SK-N-SH (cell line): ENCODE measurements at places on chromosomes 2 and 18.

- H3K27me3 ChIP-seq: no peaks in the 10 kb centered on the region
- H3K4me1 ChIP-seq: no peaks in the 10 kb centered on the region
- H3K27ac ChIP-seq: no peak overlapping the region
- H3K4me3 ChIP-seq: no peak overlapping the region
Measured at GRCh38 chr2:221388891-221389290, 183.2 kb downstream of the EPHA4 start.

- H3K27ac ChIP-seq: no peak overlapping the region
- no peaks in the 10 kb centered on the region for H3K4me1 ChIP-seq
Measured at GRCh38 chr2:20707601-20708000, 40.7 kb downstream of the GDF7 start.

- H3K4me3 ChIP-seq: no peak overlapping the region
- peaks cover 20% of the 10 kb centered on the region; the same call in 1 of the 2 replicates for H3K4me1 ChIP-seq
- H3K36me3 ChIP-seq: no peaks in the 10 kb centered on the region
- no peak for DNase-seq
- H3K27ac ChIP-seq: no peak overlapping the region
Measured at GRCh38 chr2:40352703-40353099, 99.2 kb downstream of the SLC8A1 start.

DNA sequence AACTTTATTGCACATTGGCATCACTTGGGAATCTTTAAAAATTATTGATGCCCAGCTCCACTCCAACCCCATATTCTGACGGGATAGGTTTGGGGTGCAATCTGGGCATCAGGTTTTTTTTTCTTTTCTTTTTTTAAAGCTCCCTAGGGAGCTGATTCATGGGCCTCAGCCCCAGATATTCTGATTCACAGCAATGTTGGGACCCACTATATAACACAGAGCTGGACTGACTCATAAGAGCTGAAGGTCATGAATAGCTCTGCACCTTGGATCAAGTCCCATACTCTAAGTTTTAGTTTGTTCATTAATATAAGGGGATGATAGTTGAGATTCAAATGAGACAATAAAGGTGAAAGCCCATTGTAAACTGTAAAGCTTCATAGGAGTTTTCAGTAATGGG, 191.1 kb upstream of the REV1 start:
- no peak overlapping the region for H3K4me3 ChIP-seq
- H3K36me3 ChIP-seq: no peaks in the 10 kb centered on the region

DNA sequence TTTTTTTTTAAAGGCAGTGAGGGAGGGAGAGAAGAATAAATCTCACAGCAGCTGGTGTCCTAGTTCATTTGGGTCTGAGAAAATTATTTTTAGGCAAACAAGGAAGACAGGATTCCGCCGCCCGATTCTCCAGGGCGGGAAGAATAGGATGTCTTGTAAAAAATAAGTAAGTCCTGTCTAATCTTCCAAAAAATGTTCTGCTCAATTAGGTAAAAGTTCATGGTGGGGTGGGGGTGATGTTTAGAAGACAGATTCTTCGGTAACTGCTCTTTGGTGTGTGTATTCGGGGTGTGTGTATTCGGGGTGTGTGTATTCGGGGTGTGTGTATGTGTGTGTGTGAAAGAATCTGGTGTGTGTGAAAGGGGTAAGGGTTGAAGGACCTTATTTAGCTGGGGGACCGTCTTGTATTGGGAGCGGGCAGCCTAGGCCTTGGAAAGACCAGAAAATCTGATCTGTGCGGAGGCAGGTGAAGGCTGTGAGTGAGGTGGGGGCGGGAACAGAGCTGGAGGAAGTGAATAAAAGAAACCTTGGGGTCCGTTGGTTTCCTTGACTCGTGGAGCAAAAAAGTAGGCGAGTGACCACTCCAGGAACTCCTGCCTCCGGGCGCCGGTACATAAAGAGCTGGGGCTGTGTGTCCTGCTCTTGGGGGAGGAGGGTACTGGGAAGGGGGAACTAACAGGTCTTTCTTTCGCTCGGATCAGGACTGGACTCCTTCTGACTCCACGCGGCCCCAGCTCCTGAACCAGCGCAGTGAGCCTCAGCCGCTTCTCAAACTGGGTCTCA, 4.4 kb upstream of the PAX3 start:
- no peak overlapping the region for H3K27ac ChIP-seq
- peaks cover 100% of the 10 kb centered on the region for H3K27me3 ChIP-seq
- peaks cover 10% of the 10 kb centered on the region for H3K4me1 ChIP-seq

- no peaks in the 10 kb centered on the region for H3K36me3 ChIP-seq
- no peaks in the 10 kb centered on the region for H3K4me1 ChIP-seq
- no peak overlapping the region for H3K4me3 ChIP-seq
- no peak overlapping the region for H3K27ac ChIP-seq
Measured at GRCh38 chr2:40168546-40168945, 283.3 kb downstream of the SLC8A1 start.

DNA sequence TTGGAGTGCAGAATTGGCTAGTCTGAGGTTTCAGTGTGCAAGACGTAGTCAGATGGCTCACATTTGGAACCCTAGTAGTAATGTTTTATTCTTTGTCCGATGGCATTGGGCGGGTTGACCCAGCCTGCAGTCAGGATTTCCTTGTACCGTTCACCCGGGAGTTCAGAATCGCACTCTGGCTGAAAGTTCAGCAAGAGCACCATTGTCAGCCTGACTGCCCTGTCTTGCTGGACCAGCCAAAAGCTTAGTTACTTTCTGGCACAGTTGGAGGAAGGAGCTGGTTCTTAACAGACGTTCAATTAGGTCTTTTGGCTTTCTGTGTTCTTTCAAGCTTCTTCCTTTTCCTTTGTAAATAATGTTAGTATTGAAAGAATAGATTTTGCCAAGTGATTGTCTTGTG, 18.6 kb downstream of the RMC1 start:
- H3K36me3 ChIP-seq: peaks cover 69% of the 10 kb centered on the region
- DNase-seq: no peak
- H3K4me1 ChIP-seq: no peaks in the 10 kb centered on the region
- no peak overlapping the region for H3K4me3 ChIP-seq
- no peaks in the 10 kb centered on the region for H3K27me3 ChIP-seq

DNA sequence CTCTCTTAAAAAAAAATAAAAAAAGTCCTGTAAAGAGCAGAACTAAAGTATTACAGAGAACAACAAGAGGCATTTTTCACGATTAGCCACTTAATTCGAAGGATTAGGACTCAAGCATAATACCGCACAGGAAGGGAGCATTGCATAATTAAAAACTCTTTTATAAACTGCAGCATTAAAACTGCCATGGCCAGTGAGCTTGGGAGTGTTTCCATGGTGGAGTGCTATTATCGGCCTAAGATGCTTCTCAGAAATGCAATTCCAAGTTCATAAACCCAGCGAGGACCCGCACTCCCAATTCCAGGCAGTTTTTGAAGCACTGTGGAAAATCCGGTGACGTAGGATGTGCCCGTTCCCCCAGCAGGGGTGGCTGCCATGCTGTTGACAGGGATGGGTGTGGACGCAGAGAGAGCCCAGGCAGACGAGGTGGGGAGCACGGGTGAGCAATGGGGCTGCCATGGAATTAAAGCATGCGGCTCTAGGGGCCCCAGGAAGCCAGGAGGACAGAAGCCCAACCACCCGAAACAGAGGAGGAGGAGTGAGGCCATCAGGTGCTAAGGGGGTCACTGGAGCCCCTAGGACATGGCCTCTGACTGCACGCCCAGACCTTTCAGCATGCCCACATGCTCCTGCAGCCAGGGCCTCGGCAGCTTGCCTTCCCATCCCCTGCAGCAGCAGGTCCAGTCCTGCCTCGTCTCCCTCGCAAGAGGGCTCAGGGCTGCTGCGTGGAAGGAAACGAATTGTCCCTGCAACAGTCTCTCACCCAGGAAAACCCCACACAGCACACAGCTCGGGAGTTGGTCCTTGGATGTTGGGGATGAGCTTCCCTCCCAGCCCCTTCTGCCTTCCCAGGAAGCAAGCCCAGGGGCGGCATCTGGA, 233.4 kb downstream of the NDUFA10 start:
- no peak overlapping the region for H3K4me3 ChIP-seq
- no peaks in the 10 kb centered on the region for H3K4me1 ChIP-seq
- H3K27me3 ChIP-seq: no peaks in the 10 kb centered on the region
- DNase-seq: no peak
- no peaks in the 10 kb centered on the region for H3K36me3 ChIP-seq

DNA sequence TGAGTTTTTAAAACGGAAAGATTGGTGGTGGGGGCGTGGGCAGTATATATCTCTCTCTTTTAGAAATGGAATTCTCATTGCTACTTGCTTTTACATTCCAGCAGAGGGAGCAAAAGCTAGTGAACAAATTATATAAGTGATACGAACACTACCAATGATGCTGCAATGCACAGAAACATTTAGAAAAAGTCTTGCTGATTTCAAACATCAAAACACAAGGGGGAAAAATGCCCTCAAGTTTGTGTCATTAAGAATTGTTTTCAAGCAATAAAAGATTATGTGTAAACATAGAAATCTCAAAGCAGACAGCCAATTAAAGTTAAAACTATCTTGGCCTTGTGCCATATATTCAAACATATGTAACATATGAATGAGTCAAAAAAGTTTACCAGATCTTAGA, 296.3 kb upstream of the KCNJ3 start:
- no peaks in the 10 kb centered on the region for H3K4me1 ChIP-seq
- no peaks in the 10 kb centered on the region for H3K27me3 ChIP-seq
- peak; percentile 16 for DNase-seq
- H3K27ac ChIP-seq: no peak overlapping the region

DNA sequence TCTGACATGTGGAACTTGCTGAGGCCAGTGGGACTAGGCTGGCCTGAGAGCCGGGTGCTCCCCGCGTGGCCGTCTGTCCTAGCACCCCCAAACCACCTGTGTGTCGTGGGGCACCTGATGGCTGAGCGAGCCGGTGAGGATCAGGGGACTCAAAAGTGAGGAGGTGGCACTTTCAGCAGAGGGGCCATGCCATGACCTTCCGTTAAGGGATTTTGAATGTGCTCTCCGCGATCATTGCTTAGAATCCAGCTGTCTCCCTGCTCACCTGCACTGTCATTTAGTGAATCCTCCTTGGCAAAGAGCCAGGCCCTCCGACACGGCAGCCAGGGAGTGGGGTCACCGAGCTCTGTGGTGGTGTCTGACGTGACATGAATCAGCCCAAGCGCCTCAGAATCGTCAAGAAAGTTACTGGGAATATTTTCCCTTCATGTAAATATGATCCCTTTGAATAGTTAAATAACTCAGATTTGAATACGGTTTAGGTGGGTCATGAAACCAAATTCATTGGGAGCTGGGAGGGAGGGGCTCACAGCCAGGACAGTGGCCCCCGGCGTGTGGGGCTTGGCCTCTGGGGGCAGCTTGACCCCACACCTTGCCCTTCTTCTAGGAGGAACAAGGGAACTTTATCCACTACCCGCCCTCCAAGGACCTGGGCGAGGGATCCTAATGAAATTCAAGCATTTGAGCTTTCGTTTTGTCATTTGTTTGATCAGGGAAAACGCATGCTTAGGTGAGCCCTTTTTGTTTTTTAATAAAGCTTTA, 9.5 kb downstream of the NFATC1 start:
- H3K4me3 ChIP-seq: no peak overlapping the region; the same call in 1 of the 2 replicates
- H3K36me3 ChIP-seq: no peaks in the 10 kb centered on the region
- H3K4me1 ChIP-seq: no peaks in the 10 kb centered on the region
- DNase-seq: no peak
- no peak overlapping the region for H3K27ac ChIP-seq

GRCh38 chr2:45855374-45855773, 203.9 kb downstream of the PRKCE start:
- no peaks in the 10 kb centered on the region for H3K36me3 ChIP-seq
- no peak for DNase-seq
- no peak overlapping the region for H3K27ac ChIP-seq
- no peaks in the 10 kb centered on the region for H3K27me3 ChIP-seq
- H3K4me1 ChIP-seq: peaks cover 7% of the 10 kb centered on the region; the same call in 1 of the 2 replicates

DNA sequence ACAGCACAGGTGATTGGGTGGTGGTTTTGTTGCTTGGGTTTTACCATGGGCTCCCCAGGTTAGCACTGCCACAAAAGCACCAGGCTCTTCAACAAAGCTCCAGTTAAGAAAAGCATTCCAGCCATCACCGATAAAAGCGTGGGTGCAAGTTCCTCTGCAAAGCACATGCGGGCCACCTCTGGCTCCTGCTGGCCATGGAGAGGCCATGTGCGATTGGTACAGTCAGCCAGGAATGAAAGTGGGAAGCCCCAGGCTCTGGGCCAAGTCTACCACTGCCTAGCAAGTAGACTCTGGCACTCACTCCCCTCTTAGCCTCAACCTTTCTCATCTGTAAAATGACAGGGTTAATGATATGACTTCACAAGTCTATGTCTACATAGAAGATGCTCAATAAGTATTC, 36.0 kb downstream of the BCL11A start:
- H3K4me3 ChIP-seq: no peak overlapping the region
- no peaks in the 10 kb centered on the region for H3K36me3 ChIP-seq
- H3K4me1 ChIP-seq: peaks cover 22% of the 10 kb centered on the region
- no peak for DNase-seq

- no peaks in the 10 kb centered on the region; the same call in 1 of the 2 replicates for H3K4me1 ChIP-seq
- no peak overlapping the region for H3K4me3 ChIP-seq
- DNase-seq: no peak
- no peak overlapping the region for H3K27ac ChIP-seq
Measured at GRCh38 chr18:10114717-10115463, 201.1 kb downstream of the VAPA start.

- H3K4me3 ChIP-seq: no peak overlapping the region
- H3K4me1 ChIP-seq: peaks cover 2% of the 10 kb centered on the region
- no peak overlapping the region for H3K27ac ChIP-seq
- H3K36me3 ChIP-seq: no peaks in the 10 kb centered on the region
Measured at GRCh38 chr2:47218899-47219525, 63.9 kb upstream of the STPG4 start.

DNA sequence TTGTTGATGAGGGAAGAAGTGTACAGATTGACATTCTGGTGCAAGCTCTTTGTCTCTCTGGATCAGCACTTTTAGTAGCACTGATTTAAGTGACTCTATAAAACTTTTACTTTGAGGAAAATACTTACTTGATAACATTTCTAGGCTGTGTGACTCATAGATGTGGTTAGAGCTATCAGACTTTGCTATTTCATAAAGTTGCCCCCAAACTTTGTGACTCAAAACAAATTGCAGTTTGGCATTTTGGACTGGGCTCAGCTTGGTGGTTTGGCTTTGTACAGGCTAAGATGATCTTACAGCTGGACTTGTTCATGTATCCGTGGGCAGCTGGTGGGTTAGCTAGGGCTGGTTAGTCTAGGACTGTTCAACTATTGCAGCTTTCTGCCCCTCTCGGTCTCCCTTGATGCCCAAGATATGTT, 42.1 kb upstream of the GLS start:
- no peaks in the 10 kb centered on the region for H3K27me3 ChIP-seq
- H3K4me3 ChIP-seq: no peak overlapping the region
- no peaks in the 10 kb centered on the region for H3K36me3 ChIP-seq
- H3K27ac ChIP-seq: peak overlapping the region; percentile 93; the same call in 1 of the 2 replicates

DNA sequence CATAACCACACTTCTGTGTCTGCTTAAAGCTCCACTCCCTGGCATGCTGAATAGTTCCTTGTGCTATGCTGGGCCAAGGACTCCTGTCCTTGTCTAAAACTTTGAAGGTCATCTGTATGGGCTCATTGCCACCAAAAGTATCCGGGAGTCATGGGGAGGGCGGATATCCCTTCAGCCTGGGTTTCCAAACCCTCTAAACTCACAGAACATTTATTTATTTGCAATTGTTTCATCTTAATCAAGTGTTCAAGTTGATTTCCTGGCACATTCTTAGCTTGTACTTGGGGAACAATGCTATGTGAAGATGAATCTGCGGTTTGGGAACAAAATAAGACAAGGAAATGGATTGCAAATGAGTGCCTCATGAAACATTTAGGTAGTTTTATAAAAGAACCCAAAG, 1.8 kb downstream of the NOSTRIN start:
- H3K27ac ChIP-seq: no peak overlapping the region
- no peaks in the 10 kb centered on the region for H3K36me3 ChIP-seq
- no peak for DNase-seq

- DNase-seq: peak; percentile 29
- no peaks in the 10 kb centered on the region for H3K4me1 ChIP-seq
- H3K27ac ChIP-seq: no peak overlapping the region
- H3K36me3 ChIP-seq: no peaks in the 10 kb centered on the region
- H3K4me3 ChIP-seq: no peak overlapping the region
- H3K27me3 ChIP-seq: no peaks in the 10 kb centered on the region
Measured at GRCh38 chr2:99552529-99552928, 62.7 kb upstream of the REV1 start.
